ENCODE measurements at places on chromosomes 16 and 17. TPM values are rescaled to one million over a fixed set of nuclear protein-coding genes. Genes with fewer than 3 reads are reported as not detected.

GRIN2A gene
- total RNA-seq = 2.5 TPM

SERPINF2 gene
- total RNA-seq = 0.26 TPM

UNC13D gene
- 3.0 TPM for total RNA-seq

TPPP3 gene
- total RNA-seq = 4.0 TPM

TBC1D3 gene
- total RNA-seq = not detected

CD300E gene
- 1.1 TPM for total RNA-seq

MRPL12 gene
- total RNA-seq = 37.0 TPM

GRIN2C gene
- 0.80 TPM for total RNA-seq

PPY gene
- total RNA-seq = not detected

KCNH6 gene
- 0.37 TPM for total RNA-seq

TBC1D3I gene
- 1.4 TPM for total RNA-seq

CNEP1R1 gene
- total RNA-seq = 18.1 TPM

ZMYND15 gene
- 0.76 TPM for total RNA-seq

UMOD gene
- total RNA-seq = not detected

TK1 gene
- 0.71 TPM for total RNA-seq

FOXF1 gene
- not detected for total RNA-seq

AIPL1 gene
- total RNA-seq = not detected

LRRC46 gene
- 2.7 TPM for total RNA-seq

RCVRN gene
- 0.28 TPM for total RNA-seq

RANGRF gene
- 24.0 TPM for total RNA-seq

TVP23B gene
- 36.5 TPM for total RNA-seq

TMEM238L gene
- 1.1 TPM for total RNA-seq

CACNG1 gene
- total RNA-seq = 0.40 TPM

DBNDD1 gene
- 26.3 TPM for total RNA-seq

Measured in motor neuron (in vitro differentiated cells).